Hepatic stellate cell (primary cell): ENCODE measurements at places on chromosomes 12 and 14.

DNA sequence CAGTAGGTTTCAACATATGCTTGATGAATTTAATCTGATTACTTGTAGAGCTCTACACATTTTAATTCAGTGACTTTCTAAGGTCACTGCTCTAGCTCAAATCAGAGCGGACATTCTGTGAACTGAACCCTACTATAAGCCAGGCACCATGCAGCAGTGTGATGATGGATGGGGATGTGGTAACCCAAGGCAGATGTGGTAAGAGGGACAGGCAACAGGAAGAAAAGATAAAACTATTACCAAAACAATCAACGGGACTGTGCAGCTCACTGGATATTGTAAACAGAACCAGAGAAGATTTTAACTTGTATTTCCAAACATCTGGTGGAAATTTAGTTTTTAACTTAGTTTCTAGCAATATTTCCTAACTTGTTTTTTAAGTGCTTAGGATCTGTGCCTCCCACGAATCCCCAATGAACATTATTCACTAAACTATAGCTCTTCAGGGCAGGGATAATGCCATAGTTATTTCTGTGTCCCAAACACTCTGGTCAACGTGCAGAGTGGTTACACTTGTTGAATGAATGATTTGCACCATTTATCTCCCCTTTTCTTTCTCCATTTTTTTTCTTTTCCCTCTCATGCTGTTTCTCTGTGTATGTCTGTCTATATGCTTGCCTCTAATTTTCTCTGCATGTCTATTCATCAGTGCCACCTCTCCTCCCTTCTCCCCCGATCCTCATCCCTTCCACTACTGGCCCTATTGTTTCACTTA is 3.0 kb downstream of the ERO1A start:
- no peak for DNase-seq

GRCh38 chr12:25653487-25654175 is 100.5 kb upstream of the LMNTD1 start:
- no peak for DNase-seq

DNA sequence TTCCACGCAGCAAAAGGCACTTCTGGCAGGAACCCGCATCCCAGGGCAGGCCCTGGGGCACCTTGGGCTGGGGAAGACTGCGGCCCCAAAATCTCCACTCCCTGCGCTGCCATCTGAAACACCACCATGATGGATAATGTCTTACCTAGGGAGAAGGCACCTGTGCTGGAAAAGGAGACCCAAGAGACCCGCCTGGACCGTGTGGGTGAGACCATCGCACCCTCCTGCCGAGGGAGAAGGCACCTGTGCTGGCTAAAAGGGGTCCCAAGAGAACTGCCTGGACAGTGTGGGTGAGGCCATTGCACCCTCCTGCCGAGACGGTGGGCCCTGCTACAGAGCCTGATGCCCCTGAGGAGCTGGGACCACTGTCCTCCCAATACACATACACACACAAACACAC is 24.8 kb upstream of the INF2 start:
- DNase-seq: no peak

- peak; percentile 40 for DNase-seq
These were observed 110.9 kb downstream of the KSR2 start for GRCh38 chr12:117857632-117858612.

DNA sequence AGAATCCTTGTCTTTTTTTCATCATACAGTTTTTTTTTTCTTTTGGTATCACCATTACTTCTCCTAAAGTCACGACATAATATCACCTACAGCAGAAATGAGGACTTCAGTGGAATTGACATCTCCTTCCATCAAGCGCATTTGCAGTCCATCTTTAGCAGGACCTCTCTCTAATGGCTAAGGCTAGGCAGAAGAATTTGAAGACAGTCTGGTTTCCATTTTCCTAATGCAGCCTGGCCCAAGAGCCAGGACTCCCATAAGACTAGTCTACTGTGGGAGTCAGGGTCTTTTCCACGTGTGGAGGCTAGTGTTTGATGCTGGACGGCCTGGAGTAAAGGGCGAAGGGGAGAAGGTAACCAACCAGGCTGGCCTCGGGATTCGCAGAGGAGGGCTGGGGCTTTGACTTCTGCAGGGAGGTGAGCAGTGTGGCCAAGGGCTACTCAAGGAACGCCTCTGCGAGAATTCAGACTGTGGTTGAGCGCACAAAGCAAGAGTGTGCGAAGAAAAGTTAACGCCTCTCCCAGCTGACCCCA is 769 bp upstream of the ZNF740 start:
- no peak for DNase-seq
